ENCODE measurements at places on chromosomes 16 and 17.

- no peak for DNase-seq
Measured at GRCh38 chr17:43338886-43339516, 59.8 kb upstream of the ARL4D start.

GRCh38 chr17:74512624-74513091 lies 18.6 kb downstream of the CD300LB start:
- DNase-seq = no peak

GRCh38 chr17:60439501-60439900 lies 17.2 kb downstream of the CHCT1 start:
- DNase-seq = no peak

GRCh38 chr16:53014287-53014686 lies 38.4 kb downstream of the CHD9NB start:
- no peak for DNase-seq

DNA sequence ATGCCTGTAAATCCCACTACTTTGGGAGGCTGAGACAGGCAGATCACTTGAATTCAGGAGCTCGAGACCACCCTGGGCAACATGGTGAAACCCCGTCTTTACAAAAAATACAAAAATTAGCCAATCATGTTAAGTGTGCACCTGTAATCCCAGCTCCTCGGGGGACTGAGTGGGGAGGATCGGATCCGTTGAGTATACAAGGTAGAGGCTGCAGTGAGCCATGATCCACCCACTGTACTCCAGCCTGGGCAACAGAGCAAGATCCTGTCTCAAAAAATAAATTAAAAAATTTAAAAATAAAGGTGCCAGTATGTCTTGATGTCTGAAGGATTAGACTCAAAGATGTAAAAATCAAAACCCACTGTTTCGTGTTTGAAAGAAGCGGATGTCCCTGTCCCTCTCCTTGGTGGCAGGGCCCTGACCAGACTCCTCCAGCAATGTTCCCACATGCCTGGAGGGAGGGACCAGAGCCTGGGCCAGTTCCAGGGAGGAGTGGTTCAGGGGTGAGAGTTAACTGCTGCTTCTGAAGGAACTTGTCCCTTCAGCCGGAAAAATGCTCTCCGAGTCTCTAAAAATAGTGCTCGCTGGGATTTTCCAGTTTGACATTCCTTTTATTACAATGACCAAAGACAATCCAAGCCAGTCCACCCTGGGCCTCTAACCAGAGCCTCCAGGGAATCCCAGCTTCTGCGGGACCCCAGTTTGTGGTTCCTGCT lies 9.4 kb upstream of the CMTM4 start:
- DNase-seq = no peak

GRCh38 chr16:25966172-25967097 lies 274.7 kb downstream of the HS3ST4 start:
- DNase-seq = no peak

GRCh38 chr17:70086516-70086915 lies 11.5 kb downstream of the KCNJ16 start:
- DNase-seq = no peak

GRCh38 chr17:17060001-17060922 lies 18.0 kb downstream of the MPRIP start:
- no peak for DNase-seq

DNA sequence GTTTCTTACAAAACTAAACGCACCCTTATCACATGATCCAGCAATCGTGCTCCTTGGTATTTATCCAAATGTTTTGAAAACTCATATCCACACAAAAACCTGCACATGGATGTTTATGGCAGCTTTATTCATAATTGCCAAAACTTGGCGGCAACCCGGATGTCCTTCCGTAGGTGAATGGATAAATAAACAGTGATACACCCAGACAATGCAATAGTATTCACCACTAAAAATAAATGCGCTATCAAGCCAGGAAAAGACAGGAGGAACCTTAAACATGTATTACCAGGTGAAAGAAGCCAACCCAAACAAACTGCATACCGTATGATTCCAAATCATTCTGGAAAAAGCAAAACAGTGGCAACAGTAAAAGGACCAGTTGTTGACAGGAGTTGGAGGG lies 10.0 kb downstream of the SPATA32 start:
- DNase-seq = no peak

DNA sequence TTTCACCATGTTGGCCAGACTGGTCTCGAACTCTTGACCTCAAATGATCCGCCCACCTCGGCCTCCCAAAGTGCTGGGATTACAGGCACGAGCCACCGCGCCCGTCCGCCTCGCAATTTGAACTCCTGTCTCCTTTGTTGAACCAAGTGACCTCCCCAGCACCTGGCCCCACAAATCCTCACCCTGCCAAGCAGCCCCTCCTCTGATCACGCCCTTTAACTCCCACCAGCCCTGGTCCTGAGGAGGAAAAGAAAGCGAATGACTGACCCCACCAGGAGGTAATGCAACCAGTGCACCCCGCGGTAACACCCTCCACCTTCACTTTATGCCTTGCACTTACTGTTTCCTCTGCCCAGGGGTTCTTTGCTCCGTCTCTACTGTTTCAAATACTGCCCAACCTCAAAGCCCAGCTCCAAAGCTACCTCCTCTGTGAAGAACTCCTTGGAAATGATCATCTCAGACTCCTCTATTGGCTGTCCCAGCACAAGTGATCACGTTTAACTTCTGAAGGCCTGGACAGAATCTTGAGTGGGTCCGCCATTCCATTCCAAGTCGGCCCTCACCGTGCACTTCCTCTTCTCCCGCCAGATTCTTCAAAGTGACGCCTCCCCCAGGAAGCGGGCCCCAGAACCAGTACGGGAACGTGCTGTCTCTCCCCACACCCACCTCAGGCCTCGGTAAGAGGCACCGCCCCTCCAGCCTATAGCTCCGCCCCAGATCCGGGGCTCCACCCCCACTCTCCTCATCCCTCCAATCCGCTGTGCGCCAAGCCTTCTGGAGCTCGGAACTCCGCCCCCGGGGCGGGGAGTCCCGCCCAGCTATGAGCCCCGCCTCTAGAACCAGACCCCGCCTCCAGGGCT lies 4.4 kb downstream of the CD19 start:
- DNase-seq = peak; percentile 37

- DNase-seq = no peak
Measured at GRCh38 chr17:75240394-75241142, 20.8 kb downstream of the GGA3 start.

DNA sequence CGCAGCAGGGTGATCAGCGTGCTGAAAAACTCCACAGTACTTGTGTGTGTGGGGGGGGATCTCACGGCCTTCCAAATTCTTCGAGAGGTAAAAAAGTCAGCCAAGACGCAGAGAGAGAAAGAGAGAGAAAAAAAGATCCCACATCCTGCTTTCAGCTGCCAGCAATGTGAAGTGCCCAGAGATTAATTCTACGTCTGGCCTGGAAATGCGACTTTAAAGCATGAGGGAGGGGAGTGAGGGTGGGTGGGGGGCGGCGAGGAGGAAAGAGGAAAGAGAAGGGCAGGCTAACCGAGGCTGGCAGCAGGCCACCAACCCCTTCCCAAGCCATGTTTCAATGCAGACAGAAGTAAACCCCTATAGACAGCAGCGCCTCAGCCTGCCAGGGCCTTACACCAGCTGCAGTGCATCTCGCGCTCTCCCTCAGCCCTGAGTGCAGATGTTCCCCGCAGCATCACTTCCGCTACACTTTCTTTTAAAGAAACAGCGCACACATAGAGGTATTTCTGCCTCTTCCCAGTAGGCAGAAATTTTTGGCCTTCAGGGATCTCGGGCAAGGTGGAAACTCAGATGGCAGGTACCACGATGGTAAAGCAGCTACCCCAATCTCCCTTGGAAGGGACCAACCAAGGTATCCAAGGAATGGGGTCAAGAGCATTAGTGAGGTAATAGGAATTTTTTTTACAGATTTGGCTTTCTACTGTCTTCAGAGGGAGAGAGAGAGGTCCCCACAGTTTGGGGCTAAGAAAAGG lies 87.8 kb downstream of the SMG6 start:
- peak; percentile 49 for DNase-seq

DNA sequence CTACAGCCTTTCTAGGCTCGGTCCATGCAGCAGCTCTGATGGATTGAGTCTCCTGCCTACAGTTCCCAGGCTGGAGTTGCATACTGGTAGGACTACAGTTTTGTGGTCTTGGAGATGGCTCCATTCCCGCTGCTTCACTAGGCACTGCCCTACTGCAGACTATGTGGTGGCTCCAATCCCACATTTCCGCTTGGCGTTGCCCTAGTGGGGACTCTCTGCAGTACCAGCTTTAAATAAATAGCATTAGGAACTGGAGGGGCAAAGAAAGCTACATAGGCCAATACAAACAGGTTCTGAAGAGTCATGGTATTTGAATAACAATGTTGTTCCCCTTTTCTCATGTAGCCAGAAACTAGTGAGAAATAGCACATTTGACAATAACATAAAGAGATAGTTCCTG lies 5.4 kb upstream of the GOSR2 start:
- no peak for DNase-seq

GRCh38 chr16:14087590-14088154 lies 16.6 kb downstream of the MRTFB start:
- DNase-seq = no peak

DNA sequence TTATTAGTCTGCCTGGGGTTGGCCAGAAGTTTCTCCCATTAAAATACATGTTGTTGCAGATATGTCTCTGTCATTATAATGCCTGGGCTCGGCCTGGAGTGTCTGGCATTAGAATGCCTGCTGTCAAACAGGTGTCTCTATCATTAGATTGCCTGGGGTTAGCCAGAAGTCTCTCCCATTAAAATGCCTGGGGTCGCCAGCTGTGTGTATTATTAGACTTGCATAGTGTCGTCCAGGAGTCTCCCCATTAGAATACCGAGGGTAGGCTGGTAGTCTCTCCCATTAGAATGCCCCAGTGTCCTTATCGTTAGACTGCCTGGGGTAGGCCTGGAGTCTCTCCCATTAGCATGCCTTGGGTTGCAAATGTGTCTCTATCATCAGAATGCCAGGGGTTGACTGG lies 2270.8 kb downstream of the TP53TG3F start:
- DNase-seq = no peak

GRCh38 chr16:11640987-11641817 lies 27.1 kb upstream of the SNN start:
- DNase-seq = no peak

DNA sequence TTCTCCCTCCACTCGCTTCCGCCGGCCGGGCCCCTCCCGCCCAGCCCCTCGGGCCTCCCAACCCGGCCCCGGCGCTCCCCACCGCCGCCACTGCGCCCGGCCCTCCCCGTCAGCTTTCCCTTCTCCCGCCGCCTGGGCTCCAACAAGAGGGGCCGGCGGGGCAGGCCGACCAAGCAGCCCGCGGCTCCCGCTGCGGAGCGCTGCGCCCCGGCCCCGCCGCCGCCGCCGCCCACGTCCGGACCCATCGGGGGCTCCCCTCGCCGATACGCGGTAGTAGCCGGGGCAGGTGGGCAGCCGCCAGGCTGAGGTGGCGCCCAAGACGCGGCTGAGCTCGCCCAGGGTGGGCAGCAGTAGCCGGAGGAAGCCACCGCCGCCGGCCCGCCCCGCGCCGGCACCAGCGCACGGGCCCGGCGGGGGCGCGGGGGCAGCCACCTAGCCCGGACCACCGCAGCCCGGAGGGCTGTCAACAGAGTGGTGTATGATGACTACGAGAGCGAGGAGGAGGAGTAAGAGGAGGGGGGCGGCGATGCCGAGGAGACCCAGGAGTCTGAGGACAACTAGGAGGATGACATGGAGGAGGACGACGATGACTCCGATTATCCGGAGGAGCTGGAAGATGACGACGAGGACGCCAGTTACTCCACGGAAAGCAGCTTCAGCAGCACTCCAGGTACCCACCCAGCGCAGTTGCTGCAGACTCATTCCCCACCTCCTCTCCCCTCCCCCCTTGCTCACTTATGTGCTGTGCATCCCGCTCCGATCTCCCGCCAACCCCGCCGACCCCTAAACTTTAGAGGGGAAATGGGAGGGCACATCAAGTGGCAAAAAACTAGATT lies 498 bp downstream of the LRRC37B start:
- DNase-seq = peak; percentile 11

- no peak for DNase-seq
Measured at GRCh38 chr16:30354423-30355143, 525 bp downstream of the CD2BP2 start.

GRCh38 chr16:66605979-66606751 lies 1.7 kb downstream of the CMTM3 start:
- no peak for DNase-seq

GRCh38 chr16:67718668-67719047 lies 458 bp downstream of the GFOD2 start:
- DNase-seq = no peak

DNA sequence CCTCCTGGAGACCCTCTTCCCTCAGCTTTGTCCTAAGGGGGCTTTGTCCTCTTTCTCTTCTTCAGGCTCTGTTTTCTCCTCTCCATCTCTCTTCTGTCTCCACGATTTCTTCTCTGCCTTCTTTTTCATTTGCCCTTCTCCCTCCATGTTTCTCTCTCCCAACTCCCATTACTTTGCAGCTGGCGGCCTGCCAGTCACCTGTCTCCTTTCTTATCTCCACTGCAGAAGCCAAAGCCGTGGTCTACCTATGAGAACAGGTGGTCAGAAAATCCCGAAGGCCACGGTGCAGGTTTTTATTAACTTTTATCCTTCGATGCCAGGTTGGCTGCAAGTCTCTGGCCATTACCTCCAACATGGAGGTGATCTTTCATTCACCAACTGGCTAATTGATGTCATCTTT lies 45.1 kb downstream of the FZD2 start:
- DNase-seq = no peak

DNA sequence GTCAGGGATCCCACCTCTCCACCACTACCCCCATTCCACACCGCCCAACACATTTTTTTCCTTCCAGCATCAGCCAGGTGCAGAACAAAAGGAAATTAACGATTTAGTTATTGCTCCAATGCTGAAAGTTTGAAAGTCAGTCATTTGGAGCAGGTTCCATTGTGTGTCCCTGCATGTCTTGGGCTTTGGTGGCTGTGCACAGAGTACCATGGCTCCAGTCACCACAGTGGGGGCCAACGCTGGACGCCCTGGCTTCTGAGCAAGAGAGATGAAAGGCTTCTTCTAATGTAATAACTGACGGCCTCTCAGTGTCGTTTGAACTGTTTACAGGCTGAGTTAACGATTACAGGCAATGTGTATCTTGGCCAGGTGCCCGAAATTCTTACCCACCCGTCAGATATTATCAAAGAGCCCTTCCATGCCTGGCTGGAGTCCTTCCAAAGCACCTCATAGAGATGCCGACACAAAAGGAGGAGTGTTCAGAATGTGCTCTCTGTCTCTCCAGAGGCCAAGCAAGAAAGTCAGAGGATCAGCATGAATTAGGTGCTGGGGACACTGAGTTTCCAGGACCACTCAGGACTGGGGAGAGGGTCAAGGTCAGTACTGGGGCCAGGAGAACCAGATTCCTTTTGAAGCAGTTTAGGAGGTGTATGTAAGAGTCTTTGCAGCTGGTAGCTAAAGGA lies 25.9 kb downstream of the RNF43 start:
- DNase-seq = no peak

- no peak for DNase-seq
Measured at GRCh38 chr16:75059411-75059810, 57.2 kb downstream of the LDHD start.

GRCh38 chr16:56424791-56425438 lies 430 bp downstream of the AMFR start:
- DNase-seq = no peak

DNA sequence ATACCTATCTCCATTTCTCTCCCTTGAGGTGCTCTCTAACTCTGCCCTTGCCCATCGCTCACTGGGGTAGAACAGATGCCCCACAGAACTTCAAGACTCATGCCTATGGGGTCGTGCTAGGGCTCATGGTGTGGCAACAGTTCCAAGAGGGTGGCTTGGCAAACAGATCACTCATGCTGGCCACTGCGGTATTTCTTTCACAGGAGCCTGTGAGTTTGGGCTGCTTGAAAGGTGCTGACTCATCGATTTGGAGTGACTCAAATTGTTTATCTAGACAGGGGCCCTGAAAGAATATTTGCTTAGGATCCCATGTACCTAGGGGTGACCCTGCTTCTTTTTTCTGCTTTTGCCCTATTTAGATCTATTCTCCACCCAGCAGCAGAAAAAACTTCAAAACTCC lies 69.9 kb downstream of the IRX5 start:
- no peak for DNase-seq
